Cerebellar cortex (tissue), 1 donor: ENCODE measurements at places on chromosomes 6 and 20.

DNA sequence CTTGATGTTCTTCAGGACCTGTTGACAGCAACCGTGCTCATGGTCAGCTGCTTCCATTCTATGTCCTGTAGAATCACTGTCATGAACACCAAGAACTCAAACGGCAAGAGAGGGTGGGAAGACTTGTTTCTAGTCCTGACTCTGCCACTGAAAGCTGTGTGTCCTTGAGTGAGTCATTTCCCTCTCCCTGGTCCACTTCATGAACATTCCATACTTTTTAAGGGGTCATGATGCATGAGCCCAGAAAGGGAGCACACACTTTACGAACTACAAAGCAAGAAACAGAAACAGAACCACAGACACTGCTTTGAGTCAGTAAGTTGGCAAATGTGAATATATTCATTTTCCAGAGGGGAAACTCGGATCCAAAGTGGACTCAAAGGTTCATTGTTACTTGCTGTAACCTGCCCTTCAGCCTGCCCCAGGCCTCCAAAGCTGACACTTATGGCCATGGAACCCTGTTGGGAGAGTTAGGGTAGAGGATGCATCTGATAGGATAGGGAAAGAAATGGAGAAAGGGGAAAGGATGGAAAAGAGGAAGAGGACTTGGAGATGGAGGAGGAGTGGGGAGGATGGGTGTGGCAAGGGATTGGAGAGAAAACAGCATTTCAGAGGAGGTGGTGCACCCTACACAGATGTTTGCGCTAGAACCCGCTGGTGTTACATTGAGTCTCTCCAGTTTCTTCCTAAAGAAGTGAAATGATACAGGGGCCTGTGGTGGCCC, 129.8 kb downstream of the FOXO3 start:
- no peak for DNase-seq

DNA sequence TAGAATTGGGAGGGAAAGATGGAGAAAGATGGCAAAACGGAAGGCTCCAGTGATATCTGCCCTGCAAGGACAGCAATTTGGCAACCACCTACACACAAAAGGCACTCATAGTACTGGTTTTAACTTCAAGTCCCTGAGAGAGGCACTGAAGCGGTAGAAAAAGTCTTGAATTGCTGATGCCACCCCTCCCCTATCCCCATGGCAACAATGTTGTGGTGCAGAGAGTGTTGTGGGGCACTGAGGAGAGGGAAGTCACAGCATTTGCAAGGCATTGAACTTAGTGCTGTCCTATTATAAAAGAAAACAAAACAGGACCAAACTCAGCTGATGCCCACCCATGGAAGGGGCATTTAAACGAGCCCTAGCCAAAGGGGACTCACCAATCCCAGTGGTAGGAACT, 343.7 kb downstream of the HAO1 start:
- DNase-seq = no peak

DNA sequence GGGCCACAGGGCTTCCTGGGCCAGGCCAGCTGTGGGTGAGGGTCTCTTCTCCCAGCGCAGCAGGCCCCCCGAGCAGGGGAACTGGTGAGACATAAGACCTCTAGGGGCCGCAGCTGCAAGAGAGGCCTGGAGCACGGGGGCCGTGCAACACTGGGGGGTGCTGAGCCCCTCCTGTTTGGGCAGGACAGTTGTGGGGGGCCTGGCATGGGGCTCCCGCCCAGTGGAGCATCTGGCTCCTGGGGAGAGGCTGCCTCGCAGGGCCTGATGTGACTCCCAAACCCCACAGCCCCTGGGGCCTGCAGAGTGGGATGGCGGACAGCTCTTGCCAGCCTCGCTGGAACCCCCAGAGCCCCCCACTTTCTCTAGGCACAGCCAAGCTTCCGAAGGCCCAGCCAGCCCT, 16.9 kb upstream of the GATA5 start:
- DNase-seq = no peak

DNA sequence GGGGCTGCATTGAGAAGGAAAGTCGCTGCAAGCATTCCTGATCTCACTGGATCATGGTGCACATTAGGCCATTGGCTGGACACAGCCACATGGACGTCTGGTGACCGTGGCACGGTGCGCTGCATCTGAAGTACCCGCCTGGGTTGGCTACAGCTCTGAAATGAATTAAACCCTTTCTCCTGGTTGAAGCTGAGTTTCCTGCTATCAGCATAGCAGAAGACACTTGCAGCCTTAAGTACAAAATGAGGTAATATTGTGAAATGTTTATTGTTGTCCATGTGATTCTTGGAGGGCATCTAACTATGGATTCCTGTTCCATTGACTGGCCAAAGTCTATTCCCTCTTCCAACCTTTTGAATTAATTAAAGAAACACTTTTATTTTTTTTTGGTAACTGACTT, 89.8 kb upstream of the ADTRP start:
- no peak for DNase-seq

DNA sequence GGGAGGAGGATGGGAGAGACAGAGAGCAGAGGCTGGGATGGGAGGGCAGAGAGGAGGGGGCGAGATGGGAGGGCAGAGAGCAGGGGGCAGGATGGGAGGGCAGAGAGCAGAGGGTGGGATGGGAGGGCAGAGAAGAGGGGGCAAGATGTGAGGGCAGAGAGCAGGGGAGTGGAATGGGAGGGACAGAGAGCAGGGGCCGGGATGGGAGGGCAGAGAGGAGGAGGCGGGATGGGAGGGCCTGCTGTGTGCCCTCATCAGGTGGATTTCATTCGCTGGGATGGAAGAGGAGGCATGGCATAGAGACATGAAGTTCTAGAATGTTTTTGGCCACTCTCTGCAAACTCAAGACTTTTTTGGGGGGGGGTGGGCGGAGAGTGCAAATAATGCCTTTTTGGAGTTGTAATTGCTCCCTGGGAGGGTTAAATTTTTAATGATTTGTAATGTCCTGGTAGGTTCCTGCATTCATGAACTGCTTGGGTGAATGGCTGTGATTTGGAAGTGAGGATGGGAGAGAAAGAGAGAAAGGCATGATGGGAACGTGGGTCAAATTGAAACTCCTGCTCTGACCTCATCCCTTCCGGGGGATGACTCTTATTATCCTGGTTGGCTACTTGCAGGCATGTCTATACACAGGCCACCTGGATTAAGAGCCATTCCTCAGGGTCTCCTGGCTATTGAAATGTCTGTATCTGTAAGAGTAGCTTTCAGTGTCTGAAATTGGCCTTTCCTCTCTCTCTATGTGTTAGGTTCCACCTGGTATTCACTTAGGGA, 162.4 kb upstream of the AGPAT4 start:
- no peak for DNase-seq

DNA sequence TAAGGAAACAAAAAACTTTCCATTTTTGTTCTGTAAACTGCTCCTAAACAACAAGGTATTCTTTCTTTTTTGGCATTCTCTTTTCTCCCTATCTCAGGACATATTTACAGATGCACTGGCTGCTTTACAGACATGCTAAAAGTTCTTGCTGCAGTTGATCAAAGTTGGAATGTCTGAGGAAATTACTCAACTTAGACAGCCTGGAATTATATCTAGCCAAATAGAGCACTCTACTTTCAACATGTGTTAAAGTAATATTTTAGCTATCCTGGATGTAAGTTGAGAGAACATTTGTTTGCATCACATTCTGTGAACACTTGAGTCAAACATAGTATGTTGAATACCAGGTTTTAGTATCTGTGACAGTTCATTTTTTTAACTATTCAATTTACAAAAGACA, 24.8 kb downstream of the TASP1 start:
- DNase-seq = no peak

GRCh38 chr6:23003671-23004467, 434.5 kb downstream of the HDGFL1 start:
- peak; percentile 83 for DNase-seq

GRCh38 chr6:127266892-127267645, 405 bp downstream of the RNF146 start:
- peak; percentile 55 for DNase-seq

GRCh38 chr20:19440660-19441527, 228.5 kb downstream of the SLC24A3 start:
- no peak for DNase-seq

GRCh38 chr20:60402189-60403058, 444.2 kb downstream of the CDH26 start:
- DNase-seq = no peak

DNA sequence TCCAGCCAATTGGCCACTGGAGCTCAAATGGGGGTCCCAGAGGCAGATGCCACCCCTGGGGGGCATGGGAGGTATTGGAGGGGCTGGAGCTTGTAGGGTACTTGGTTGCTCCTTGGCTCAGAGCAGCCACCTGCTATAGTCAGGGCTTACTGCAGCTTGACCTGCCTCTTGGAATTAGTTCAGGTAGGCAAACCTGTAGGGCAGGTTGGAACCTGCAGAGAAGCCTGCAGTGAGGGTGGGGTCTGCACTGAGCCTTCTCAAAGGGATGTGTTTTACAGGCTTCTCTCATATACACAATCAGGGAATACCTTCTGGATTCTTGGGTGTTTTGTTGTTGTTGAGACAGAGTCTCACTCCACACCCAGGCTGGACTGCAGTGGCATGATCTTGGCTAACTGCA, 94.2 kb upstream of the MYL9 start:
- DNase-seq = no peak

DNA sequence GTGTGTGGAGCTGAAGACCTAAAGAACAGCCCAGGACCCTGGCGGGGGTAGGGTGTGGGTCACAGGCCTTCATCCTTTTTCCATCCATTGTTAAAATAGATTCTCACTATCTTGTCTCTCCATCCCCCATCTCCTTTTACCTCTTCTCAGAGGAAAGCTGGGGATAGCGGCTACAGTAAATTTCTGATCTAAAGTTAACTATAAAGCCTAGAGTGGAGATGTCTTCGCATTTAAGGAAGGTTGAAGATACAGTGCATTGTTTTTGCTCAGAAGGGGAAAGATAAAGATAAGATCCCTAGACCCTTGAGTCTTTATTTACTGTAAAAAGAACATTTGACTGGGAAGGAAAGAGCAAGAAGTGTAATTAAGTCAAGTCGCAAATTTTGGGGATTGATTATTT, 8.6 kb downstream of the FOXA2 start:
- no peak for DNase-seq

- no peak for DNase-seq
Observed at GRCh38 chr20:14561741-14562221, 224.4 kb upstream of the FLRT3 start.

- no peak for DNase-seq
Observed at GRCh38 chr6:9708600-9708999, 706.3 kb downstream of the TFAP2A start.

- no peak for DNase-seq
Observed at GRCh38 chr20:45355209-45356084, 7.2 kb upstream of the SDC4 start.

DNA sequence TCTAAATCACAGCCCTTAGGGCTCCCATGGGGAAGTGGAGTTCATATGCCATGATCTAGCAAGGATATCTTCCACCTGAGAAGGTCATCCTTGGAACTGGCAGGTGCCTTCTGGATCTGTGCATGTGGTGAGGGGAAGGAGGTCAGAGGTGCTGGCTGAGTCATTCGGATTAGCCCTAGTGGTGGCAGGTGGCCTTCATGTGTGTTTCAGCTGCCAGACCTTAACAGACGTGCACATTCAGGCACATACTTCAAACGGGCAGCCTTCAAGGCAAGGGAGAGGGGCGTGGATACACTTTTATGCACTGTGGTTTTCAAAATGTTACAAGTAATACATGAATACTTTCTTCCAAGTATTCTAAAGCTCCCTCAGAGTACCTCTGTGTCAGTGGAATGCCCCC, 51.2 kb downstream of the BMP6 start:
- no peak for DNase-seq

DNA sequence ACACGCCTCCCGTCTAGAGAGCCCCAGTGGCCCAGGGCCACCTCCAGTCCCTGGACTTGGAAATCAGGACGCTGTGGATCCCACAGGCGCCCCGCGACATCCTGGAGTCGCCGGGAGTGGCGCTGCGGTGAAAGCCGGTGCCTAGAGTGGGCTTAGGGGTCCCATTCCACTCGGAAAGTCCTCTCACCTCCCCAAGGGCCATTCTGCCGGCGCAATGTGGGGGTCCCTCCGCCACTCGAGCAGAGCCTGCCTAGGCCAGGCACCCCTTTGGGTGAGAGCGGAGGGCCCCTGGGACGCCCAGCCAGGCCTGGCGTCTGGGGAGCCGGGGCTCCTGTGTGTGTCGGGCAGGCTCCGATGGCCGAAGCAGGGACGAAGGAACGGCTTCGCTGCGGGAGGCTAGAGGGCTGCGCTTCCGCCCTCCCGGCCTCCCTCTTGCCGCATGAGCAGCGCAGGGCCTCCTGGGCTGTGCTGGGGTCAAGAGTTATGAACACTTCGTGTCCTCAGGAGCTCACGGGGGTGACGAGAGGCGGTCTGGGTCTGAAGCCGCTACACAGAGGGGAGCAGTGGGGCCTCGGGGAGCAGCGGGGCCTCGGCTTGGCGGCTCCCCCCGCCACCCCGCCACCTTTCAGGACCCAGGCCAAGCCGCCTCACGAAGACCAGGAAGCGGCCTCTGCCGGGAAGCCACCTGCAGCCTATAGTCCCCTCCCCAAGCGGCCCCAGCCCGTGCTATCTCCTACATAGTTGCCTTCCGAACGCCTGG, 13.6 kb downstream of the POU3F2 start:
- no peak for DNase-seq

GRCh38 chr20:41234546-41234945, 83.0 kb downstream of the ZHX3 start:
- peak; percentile 89 for DNase-seq

GRCh38 chr6:11718463-11718862, 60.1 kb downstream of the ADTRP start:
- no peak for DNase-seq

DNA sequence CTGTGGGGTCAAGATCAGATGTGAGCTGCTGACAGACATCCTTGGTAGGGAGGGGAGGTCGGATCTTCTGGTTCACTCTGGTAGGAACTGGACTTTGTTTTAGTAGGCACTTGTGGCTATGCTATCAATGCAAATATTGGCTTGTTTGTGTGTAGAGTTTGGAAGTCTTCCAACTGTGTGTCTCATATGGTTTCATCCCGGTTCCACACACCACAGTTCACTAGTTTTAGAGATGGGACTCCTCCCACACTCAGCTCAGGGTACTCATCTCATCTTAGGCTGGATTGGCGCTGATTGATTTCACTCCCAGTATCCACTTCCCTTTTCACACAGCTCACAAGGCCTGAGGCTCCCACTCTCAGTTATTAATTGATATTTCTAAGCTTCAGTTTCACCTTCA, 161.3 kb downstream of the THBS2 start:
- no peak for DNase-seq

GRCh38 chr20:49925901-49926454, 10.2 kb upstream of the RNF114 start:
- DNase-seq = no peak

DNA sequence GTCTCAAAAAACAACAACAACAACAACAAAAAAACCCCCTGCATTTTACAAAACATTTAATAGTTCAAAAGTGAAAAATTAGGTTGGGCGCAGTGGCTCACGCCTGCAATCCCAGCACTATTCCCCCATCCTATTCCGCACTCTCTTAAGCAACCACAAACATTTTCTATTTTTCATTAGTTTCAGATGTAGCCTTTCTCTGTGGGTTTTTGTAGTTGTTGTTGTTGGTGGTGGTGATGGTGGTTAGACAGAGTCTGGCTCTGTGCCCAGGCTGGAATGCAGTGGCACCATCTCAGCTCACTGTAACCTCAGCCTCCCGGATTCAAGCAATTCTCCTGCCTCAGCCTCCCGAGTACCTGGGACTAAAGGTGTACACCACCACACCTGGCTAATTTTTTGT, 6.4 kb upstream of the GMNN start:
- no peak for DNase-seq

GRCh38 chr6:92289831-92290230, 1129.5 kb downstream of the EPHA7 start:
- DNase-seq = no peak
